Neural crest cell (in vitro differentiated cells): ENCODE measurements at places on chromosomes 4 and X. TPM values are rescaled to one million over a fixed set of nuclear protein-coding genes. Genes with fewer than 3 reads are reported as not detected.

VCX3A gene
- total RNA-seq, result 0.58 and 0.68 TPM in 2 replicates

ANOS1 gene
- 18.1 and 18.8 TPM in 2 replicates for total RNA-seq

ZFP92 gene
- total RNA-seq, result 0.23 and 0.39 TPM in 2 replicates

GUCY1B1 gene
- 6.1 and 6.7 TPM in 2 replicates for total RNA-seq

DNA sequence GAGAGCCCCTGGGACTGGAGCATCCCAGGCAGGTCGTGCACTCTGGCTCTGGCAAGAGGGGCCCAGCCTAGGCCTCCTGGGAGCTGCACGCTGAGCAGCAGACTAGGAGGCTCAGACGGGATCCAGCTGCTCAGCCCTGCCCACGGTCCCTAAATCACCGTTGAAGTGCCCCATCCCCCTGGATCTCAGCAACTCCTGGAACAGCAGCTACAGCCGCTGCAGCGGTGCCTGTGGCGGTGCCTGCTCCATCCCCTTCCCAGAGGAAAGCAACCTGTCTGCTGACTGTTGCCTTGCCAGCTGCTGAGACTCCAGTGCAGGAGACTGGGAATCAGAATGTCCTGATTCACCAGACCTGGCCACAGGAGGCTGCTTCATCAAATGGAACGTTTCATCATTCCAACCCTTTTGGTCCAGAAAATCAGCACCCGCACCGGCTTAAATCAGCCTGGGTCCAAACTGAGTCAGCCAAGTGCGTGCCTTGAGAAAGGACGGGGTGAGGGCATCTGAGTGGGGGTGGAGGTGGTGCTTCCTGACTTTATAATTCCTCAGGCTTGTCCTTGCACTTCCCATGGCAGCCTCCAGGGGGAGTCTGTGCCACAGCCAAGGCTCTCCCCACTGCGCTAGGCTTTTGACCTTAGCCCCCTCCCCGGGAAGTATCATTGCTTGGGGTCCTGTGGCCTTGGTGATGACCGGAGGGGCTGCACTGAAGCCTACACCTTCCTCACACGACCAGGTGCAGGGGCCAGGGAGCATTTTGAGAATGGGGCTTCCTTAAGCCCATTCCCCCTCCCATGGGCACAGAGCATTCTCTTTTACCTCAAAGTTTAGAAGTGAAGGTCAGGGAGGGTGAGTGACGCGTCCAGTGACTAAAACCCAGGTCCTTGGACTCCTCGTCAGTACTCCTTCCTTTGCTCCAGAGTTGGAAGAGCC, 6.5 kb downstream of the ZNF185 start:
- no peak overlapping the region for H3K4me3 ChIP-seq
- no peak overlapping the region for H3K27ac ChIP-seq
- no peaks in the 10 kb centered on the region for H3K36me3 ChIP-seq
- no peaks in the 10 kb centered on the region for H3K27me3 ChIP-seq
- H3K4me1 ChIP-seq, result peaks cover 19% of the 10 kb centered on the region
- peak; percentile 55 for DNase-seq

DNA sequence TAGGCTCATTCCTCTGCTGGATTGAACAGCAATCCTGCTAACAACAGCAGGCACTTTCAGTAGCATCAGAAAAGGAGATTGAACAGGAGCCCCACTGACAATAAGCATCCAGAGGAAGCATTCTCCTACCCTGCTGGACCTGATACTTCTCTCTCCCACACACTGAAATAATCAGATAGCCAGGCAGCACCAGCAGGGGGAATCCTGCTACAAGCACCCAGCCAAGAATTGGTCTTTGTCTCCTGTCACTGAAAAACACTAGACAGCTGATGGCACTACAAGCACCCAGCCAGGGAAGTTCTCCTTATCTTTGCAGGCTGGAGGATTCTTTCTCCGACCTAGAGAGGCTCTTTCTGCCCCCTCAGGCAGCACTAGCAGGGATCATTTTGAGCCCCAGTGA, 444.3 kb upstream of the GRIA3 start:
- H3K36me3 ChIP-seq, result no peaks in the 10 kb centered on the region
- no peaks in the 10 kb centered on the region for H3K27me3 ChIP-seq
- no peak overlapping the region for H3K4me3 ChIP-seq
- H3K4me1 ChIP-seq, result no peaks in the 10 kb centered on the region

DNA sequence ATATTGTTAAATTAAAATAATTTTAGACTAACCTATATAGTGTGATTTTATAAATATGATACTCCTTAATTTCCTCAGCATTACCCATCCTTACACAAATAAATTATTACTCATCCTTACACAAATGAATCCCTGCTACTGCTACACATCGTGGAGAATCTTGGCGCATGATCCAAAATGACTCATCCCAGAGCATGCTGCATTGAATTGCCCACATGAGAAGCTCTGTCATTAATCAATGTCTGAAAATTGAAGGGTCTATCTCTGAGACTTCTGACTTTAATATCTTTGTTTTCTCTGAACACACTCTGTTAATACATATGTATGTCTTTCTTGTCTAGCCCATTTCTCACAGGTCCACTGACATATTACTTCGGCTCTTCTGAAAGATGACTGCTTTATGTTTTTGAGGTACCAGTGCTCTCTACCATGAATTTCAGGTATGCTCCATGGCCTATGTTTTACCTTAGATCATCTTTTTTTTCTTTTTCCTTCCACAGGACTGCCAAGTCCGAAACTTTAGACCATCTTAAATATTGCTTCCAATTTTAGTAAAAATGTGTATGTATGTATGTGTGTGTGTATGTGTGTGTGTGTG, 15.7 kb upstream of the DUSP21 start:
- no peaks in the 10 kb centered on the region for H3K36me3 ChIP-seq
- H3K27me3 ChIP-seq, result no peaks in the 10 kb centered on the region
- H3K4me3 ChIP-seq, result no peak overlapping the region
- DNase-seq, result no peak

- no peaks in the 10 kb centered on the region for H3K27me3 ChIP-seq
- DNase-seq, result no peak
- H3K4me1 ChIP-seq, result peaks cover 13% of the 10 kb centered on the region
- H3K4me3 ChIP-seq, result no peak overlapping the region
Measured at GRCh38 chr4:81965911-81966310, 407.9 kb downstream of the HNRNPD start.
